ENCODE measurements at places on chromosomes 12 and 14. TPM values are rescaled to one million over a fixed set of nuclear protein-coding genes. Genes with fewer than 3 reads are reported as not detected.

EPYC gene
- total RNA-seq = not detected

FAM181A gene
- total RNA-seq = not detected

OR10G2 gene
- not detected for total RNA-seq

CCDC60 gene
- not detected for total RNA-seq

SDSL gene
- total RNA-seq = not detected

VRTN gene
- not detected for total RNA-seq

DPPA3 gene
- total RNA-seq = not detected

RNU4-1 gene
- total RNA-seq = 1,025 TPM

GPR162 gene
- 2.0 TPM for total RNA-seq

GPR33 gene
- not detected for total RNA-seq

CLEC12A gene
- 0.47 TPM for total RNA-seq

DNA sequence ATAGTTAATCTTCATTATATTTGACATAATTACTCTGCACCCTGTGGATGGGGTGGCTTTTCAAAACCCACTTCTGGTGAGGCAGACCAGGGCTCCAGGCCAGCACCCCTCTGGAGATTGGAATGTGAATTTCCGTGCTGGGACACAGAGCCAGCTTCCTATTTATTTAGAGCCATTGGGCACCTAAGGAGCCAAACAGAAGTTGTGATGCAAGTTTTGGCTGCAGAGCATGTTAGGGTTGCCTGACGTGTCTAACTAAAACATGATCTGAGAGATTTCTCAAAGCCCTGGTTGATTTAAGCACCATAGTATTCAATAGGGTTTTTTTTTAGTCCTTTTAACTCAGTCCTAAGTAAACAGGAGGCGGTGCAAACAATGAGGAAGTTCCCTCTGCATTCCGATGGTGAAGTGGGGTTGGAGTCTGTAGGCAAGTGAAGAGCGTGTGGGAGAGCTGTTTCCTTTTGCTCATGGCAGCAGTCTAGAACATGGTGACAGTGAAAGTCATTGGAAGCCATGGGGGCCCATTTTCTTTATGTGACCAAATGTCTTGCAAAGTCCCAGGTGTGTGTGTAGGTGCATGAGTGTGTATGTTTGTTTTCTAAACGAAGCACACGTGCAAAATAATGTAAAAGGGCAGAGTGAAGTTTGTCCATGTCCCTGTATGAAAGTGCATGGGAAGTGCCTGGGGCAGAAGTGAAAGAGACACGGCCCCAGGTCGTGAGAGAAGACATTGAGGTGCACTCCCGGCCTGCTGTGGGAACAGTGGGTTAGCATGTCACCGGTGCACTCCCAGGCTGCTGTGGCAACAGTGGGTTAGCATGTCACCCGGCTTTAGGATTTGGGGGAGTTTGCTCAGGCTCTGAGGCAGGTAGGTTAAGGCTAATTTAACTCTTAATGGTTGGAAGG is 117.7 kb downstream of the PRKCH start:
- DNase-seq = peak; percentile 66

GRCh38 chr14:105531894-105532623 is 5.7 kb downstream of the TMEM121 start:
- DNase-seq = no peak

- DNase-seq = peak; percentile 75
Observed at GRCh38 chr14:91388551-91388975, 29.1 kb downstream of the CCDC88C start.

- DNase-seq = peak; percentile 17
Observed at GRCh38 chr14:99524804-99525698, 43.8 kb downstream of the CCNK start.

DNA sequence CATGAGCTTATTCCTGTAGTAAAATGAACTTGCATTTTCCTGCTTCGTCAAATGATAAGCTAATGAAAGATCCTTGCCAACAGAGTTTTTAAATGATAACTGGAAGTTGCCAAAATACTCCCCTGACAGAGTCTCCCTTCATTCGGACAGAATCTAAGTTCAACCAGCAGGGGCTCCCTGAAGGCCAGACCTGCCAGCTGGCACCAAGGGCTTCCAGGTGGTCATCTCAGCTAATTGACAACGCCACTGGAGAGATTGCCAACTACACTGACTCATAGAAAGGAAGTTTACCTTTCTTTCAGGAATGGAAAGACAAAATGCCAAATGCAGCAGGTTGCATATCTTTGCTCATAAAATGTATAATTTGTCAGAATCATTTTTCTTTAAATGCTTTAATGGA is 462.8 kb downstream of the GXYLT1 start:
- no peak for DNase-seq

DNA sequence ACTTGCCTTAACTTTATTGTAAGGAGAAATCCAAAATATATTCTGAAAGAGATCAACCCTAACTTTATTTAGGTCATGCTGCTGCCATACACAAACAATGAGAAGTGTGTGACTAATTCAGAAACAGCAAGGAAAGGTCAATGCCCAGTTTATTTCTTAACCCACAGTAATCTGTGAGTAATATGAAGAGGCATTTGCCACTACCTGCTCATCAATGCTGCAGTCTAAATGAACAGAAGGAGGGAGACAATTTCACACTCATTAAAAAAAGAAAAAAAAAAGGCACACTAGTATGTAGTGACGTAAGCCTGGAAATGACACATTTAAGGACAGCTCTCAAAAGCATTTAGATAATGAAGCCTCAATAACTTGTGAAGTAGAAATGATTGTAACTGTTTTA is 90.5 kb upstream of the FOXN3 start:
- no peak for DNase-seq

DNA sequence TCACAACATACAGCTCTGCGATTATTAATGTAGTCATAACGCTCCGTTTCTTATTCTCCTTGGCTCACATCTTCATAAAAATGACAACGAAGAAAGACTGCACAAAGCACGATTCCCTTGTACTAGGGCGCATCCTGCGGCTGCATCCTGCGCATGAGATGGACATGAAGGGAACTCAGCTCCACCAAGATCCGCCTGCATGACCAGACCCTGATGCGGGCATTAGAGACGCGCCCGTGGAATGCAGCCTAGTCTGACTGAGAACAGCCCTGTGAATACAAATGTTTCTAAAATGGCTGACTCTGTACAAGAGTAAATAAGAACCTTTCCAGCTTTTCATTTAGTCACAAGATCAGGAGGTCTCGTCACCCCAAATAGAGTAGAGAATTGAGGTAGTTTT is 422.2 kb downstream of the NOVA1 start:
- no peak for DNase-seq

GRCh38 chr14:93132472-93133065 is 16.8 kb upstream of the ITPK1 start:
- DNase-seq = peak; percentile 57

DNA sequence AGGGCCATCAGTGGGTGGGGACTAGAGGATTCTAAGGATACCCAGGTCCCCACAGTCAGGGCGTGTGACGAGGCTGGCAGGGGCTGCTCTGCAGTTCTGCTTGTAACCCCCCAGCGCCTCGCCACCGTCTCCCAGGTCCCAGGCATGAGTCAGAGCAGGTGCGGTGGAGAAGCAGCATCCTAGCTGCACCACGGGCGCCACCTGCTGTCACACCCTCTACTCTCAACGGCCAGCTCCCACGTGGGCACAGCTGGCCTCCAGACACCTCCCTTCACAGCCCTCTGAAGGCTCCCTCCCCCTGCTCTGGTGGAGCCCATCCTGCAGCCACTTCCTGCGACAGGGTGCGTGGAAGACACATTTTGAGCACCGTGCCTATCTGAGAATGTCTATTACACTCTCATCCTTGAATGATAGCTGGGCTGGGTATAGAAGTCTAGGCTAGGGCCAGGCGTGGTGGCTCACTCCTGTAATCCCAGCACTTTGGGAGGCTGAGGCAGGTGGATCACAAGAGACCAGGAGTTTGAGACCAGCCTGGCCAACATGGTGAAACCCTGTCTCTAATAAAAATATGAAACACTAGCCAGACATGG is 6.9 kb upstream of the NUDT14 start:
- peak; percentile 63 for DNase-seq

DNA sequence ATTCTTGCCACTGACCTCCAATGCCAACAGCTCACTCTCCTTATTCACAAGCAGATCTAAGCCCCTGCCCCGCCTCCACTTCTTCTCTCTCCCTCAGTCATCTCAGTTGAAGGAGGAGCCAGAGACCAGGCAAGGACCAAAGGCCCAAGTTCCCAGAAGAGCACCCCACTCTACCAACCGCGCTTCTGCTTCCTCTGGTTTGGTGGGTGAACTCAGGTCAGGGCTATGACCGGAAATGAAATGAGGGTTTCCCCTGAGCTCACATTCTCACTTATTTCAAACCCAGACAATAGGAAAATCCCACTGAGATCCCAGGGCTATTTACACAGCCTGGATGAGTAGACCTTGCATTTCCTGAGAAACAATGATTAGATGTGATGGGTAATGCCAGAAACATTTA is 9.9 kb downstream of the DPF3 start:
- DNase-seq = peak; percentile 68

DNA sequence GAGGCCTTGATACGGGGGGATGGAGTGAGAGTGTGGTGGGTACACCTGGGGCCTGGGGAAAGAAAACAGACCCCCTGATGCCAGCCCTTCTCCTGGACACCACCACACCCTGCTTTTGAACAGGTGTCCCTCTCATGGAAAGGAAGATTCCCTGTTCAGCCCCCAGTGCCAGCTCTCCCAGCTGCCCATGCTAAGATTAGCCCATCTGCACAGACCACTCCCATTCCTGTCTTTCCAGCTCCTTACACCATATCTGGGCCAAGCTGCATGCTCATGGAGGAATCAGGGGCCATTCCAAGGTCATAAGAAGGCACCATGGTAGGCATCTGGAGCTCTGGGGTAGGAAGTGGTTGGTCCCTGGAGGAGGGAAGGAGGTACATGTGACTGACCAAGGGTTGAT is 9.6 kb downstream of the NAB2 start:
- DNase-seq = no peak

- DNase-seq = no peak
Observed at GRCh38 chr14:41299924-41300323, 306.8 kb upstream of the LRFN5 start.

GRCh38 chr12:127355061-127355841 is 911.7 kb upstream of the TMEM132C start:
- no peak for DNase-seq

DNA sequence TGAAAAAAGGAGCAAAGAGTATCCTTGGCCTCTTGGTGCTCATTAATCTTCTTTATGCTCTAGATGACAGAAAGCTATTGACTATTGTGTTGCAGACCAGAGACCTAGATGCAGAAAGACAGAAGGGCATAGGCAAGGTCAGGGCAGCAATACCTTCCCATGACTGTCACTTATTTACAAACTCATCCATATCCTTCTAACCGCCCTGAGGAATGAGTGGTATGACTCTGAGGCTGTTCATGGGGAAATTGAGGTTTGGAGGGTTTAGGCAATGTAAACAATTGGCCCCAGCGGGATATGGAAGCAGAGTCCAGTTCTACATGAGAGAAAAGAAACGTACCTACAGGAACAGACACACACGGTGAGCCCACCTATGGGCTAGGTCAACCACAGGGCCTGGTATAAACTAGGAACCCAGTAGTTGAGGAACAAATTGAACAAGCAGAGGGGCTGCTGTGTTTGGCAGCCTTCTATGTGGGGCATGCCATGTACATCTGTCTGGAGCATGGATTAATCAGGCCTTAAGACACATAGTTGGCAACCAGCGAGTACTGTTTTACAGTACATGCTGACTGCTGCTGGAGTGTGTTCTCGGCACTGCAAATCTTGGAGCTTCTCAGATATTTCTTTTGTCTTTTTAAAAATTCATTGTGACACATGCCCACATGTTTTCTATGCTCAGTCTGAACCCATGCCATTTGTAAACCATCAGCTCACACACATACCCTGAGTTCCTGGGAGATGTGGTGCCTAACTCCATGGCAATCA is 159.7 kb upstream of the NTF3 start:
- no peak for DNase-seq
